ENCODE measurements at places on chromosomes 6 and 20. TPM values are rescaled to one million over a fixed set of nuclear protein-coding genes. Genes with fewer than 3 reads are reported as not detected.

DNA sequence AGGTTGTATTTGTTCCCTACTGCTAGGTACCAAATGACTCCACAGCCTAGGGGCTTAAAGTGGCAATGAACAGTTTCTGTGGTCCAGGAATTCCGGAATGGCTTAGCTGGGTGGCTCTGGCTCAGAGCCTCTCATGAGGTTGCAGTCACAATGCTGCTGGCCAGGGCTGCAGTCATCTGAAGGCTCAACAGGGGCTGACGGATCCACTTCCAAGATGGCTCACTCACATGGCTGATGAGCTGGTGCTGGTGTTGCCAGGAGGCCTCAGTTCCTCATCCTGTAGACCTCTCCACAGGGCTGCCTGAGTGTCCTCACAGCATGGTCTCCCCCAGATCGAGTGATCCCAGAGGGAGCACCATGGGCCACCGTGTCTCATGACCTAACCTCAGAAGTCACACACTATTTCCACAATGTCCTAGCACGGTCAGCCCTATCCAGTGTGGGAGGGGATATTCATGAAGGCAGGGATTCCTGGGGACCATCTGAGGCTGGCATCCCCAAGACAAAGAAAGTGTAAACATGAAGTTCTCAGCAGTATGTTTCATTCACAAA is 19.0 kb upstream of the BPI start:
- no peaks in the 10 kb centered on the region for H3K4me1 ChIP-seq
- no peaks in the 10 kb centered on the region for H3K27me3 ChIP-seq
- DNase-seq = peak; percentile 29
- no peak overlapping the region for H3K27ac ChIP-seq
- H3K4me3 ChIP-seq = no peak overlapping the region

DNA sequence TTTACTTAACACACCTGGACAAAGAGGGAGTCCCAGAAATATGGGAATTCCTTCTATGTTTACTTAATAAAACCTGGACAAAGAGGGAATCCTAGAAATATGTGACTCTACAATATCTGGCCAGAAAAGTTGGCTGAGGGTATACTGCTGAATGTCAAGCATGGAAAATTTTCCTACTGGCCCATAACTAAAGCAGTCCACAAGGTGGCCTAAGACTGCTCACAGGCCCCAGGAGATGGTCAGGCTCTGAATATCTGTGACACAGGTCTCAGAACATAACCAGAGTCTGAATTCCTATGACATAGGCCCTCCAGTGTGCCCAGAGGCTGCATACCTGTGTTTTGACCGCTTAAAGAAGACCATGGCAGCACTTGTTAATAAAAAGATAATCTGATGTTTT is 578.2 kb upstream of the NRSN1 start:
- peaks cover 23% of the 10 kb centered on the region for H3K4me1 ChIP-seq
- no peaks in the 10 kb centered on the region for H3K36me3 ChIP-seq
- peak overlapping the region; percentile 61 for H3K27ac ChIP-seq

- DNase-seq = no peak
- H3K27ac ChIP-seq = no peak overlapping the region
- no peaks in the 10 kb centered on the region for H3K36me3 ChIP-seq
- H3K4me3 ChIP-seq = no peak overlapping the region
- no peaks in the 10 kb centered on the region for H3K4me1 ChIP-seq
Measured at GRCh38 chr6:166293731-166294584, 14.2 kb downstream of the PRR18 start.

- no peak for DNase-seq
- H3K27me3 ChIP-seq = no peaks in the 10 kb centered on the region
- H3K27ac ChIP-seq = no peak overlapping the region
- H3K4me1 ChIP-seq = no peaks in the 10 kb centered on the region
- no peak overlapping the region for H3K4me3 ChIP-seq
Measured at GRCh38 chr6:55802259-55802658, 73.1 kb downstream of the BMP5 start.

DNA sequence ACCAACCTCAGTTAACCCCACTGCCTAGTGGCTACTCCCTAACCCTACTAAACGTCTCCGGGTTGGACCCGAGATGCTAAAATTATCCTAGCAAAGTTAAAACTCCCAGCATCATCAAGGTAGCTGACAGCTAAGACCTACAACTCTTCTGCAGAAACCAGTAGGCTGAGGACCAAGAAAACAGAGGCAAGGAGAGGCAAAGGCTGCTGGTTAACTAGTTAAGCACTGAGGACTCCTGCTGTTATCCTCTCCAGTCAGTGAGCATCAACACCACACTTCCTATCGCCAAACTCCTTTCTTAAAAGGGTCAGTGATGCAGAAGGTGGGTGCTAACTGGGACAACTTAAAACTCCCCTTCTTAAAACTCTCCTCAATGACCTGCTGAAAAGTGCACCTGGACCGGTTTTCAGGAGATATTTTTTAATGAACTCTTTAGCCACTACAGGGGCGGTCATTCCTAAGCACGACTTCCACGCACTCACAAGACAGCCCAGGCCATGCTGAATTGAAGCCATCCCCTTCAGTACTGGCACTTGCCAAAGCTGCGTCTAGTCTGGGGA is 1.7 kb downstream of the TRERF1 start:
- 0 out of 2 replicates have a peak, but pooled peaks cover 3% of the 10 kb centered on the region for H3K4me1 ChIP-seq
- H3K27ac ChIP-seq = no peak overlapping the region
- no peaks in the 10 kb centered on the region for H3K36me3 ChIP-seq
- no peaks in the 10 kb centered on the region for H3K27me3 ChIP-seq

GRCh38 chr6:148608199-148608951 is 138.5 kb upstream of the UST start:
- no peak overlapping the region for H3K4me3 ChIP-seq
- H3K4me1 ChIP-seq = no peaks in the 10 kb centered on the region
- no peaks in the 10 kb centered on the region for H3K27me3 ChIP-seq
- no peak for DNase-seq
- no peak overlapping the region for H3K27ac ChIP-seq

DNA sequence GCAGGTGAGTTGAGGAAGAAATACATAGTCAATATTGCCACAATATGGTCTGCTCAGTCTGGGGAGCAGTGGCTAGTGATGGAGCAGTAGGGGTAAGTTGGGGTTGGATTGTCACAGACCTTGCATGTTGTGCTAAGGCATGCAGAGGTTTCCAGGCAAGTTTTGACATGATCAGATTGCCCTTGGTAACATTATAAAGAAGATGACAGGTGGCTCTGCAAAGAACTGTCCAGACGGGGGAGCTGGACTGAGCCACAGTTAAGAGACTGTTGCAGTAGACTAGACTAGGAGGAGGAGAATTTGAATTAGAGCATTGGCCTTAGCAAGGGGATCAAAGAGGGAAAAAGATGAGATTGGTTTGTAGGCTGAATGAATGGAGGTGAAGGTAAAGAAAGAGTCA is 23.4 kb downstream of the ATRN start:
- no peaks in the 10 kb centered on the region for H3K36me3 ChIP-seq
- H3K27ac ChIP-seq = peak overlapping the region; percentile 0
- no peak for DNase-seq
- peaks cover 20% of the 10 kb centered on the region for H3K4me1 ChIP-seq

DNA sequence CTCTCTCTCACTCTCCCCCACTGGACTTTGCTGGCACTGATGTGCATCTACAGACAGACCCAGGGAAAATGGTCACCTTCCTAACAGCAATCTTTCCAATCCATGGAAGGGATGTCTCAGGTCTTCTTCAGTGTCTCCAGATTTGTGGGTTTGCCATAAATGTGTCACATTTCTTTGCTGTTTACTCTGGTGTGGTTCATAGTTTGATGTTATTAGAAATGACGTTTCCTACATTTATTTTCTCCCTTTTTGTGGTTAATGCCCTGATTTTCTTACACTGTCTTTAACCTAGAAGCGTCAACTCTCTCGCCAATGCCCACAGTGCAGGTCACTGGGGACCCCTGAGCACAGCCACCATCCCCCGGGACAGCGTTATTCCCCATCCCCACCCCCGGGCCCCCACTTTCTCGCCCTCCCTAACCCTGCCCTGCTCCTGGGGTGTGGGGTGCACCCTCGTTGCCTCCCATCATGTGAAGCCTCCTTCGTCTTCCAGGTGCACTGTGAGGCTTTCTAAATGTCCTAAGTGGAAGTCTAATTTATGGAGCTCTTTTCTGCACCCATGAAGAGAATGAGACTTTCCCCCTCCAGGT is 86.5 kb downstream of the YTHDF1 start:
- peaks cover 9% of the 10 kb centered on the region for H3K27me3 ChIP-seq
- H3K27ac ChIP-seq = no peak overlapping the region
- no peak overlapping the region for H3K4me3 ChIP-seq
- no peaks in the 10 kb centered on the region for H3K36me3 ChIP-seq

- peak overlapping the region; percentile 48 for H3K27ac ChIP-seq
- H3K4me1 ChIP-seq = peaks cover 12% of the 10 kb centered on the region
- DNase-seq = peak; percentile 60
- no peaks in the 10 kb centered on the region for H3K36me3 ChIP-seq
- H3K4me3 ChIP-seq = no peak overlapping the region
Measured at GRCh38 chr6:144195671-144196270, 45.5 kb downstream of the STX11 start.

GRCh38 chr20:48948612-48949011 is 27.1 kb downstream of the ARFGEF2 start:
- no peak for DNase-seq
- H3K4me1 ChIP-seq = peaks cover 12% of the 10 kb centered on the region
- H3K36me3 ChIP-seq = peaks cover 5% of the 10 kb centered on the region
- H3K27me3 ChIP-seq = no peaks in the 10 kb centered on the region
- no peak overlapping the region for H3K4me3 ChIP-seq
- no peak overlapping the region for H3K27ac ChIP-seq

DNA sequence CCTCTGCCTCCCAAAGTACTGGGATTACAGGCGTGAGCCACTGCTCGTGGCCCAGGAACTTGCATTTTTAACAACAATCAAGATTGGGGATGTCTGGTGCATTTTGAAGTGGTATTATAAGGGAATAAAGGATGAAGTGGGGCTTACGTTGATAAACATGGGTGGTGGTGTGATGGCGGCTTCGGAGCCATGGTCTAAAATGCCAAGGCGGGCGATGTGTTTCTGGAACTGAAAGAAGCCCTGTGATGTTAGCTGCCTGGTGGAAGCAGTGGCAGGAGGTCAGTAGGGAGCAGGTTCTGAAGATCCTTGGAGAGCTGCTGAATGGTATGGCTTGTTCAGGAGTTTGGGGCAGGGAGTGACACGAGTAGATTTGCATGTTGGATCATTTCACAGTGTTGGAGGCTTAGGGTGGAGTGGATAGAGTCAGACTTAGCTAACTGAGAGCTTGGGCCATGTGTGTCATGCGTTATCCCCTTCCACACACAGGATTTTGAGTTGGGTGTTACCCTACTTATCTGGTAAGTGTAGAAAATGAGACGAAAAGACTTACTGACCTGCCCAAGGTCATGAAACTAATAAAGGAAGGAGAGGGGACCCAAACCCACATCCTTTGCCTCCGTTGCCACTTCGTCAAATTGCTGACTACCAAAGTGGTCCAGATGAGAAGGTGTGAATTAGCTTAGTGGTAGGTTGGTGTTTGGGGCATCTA is 1.5 kb downstream of the NELFCD start:
- peak overlapping the region; percentile 51 for H3K27ac ChIP-seq
- H3K27me3 ChIP-seq = no peaks in the 10 kb centered on the region
- H3K36me3 ChIP-seq = peaks cover 3% of the 10 kb centered on the region
- no peak for DNase-seq
- peak overlapping the region; percentile 7 for H3K4me3 ChIP-seq
- H3K4me1 ChIP-seq = peaks cover 12% of the 10 kb centered on the region

GRCh38 chr6:134094441-134094840 is 42.0 kb upstream of the SLC2A12 start:
- H3K4me1 ChIP-seq = no peaks in the 10 kb centered on the region
- H3K4me3 ChIP-seq = no peak overlapping the region
- no peak for DNase-seq
- H3K36me3 ChIP-seq = no peaks in the 10 kb centered on the region
- H3K27ac ChIP-seq = no peak overlapping the region
- no peaks in the 10 kb centered on the region for H3K27me3 ChIP-seq

DNA sequence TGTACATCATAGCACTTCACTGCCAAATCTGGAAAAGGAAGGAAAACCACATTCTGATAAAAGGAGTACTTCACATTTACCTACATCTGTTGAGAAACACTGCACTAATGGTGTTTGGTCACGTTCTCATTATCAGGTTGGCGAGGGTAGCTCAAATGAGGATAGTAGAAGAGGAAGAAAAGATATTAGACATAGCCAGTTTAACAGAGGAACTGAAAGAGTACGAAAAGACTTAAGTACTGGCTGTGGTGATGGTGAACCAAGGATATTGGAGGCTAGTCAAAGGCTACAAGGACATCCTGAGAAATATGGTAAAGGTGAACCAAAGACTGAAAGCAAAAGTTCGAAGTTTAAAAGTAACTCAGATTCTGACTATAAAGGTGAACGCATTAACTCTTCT is 32.0 kb upstream of the GJA10 start:
- H3K27me3 ChIP-seq = no peaks in the 10 kb centered on the region
- H3K4me3 ChIP-seq = no peak overlapping the region
- H3K4me1 ChIP-seq = no peaks in the 10 kb centered on the region
- DNase-seq = no peak
- no peak overlapping the region for H3K27ac ChIP-seq
- H3K36me3 ChIP-seq = no peaks in the 10 kb centered on the region

DNA sequence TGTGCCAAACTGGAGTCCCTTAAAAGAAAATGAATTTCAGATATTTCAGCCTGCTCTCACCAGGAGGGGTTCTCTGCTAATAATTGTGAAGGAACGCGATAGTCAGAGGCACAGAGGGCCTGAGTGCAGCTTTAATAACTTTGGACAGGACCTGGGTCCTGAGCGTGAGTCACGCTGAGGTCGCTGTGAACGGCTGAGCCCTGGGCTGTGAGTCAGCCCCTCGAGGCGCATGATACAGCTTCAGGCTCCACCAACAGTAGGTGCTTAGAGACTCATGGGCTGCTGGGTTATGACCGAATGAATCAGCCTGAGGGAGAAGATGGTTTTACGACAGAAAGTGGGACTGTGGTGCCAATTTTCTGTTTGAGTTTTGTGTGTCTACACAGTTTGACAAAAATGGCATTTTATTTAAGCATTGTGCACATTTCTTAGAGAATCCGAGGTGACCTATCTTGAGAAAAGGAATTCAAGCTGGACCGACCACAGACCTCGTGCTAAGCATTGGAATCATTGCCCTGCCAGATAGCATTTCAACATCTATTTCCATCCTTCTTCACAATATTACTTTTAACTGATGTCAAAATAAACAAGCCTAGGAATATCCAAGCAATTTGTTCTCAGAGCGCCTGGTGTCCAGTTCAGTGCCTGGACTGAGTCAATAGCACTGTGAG is 183.0 kb downstream of the THBS2 start:
- peak; percentile 9 for DNase-seq
- H3K27me3 ChIP-seq = no peaks in the 10 kb centered on the region
- H3K4me1 ChIP-seq = no peaks in the 10 kb centered on the region
- H3K4me3 ChIP-seq = no peak overlapping the region

- H3K4me1 ChIP-seq = no peaks in the 10 kb centered on the region
- H3K36me3 ChIP-seq = no peaks in the 10 kb centered on the region
- no peaks in the 10 kb centered on the region for H3K27me3 ChIP-seq
- no peak overlapping the region for H3K27ac ChIP-seq
- H3K4me3 ChIP-seq = no peak overlapping the region
Measured at GRCh38 chr20:47999166-47999565, 213.9 kb upstream of the SULF2 start.

GRCh38 chr20:5045906-5046305 is 44.6 kb upstream of the SLC23A2 start:
- no peaks in the 10 kb centered on the region for H3K27me3 ChIP-seq
- no peak for DNase-seq
- H3K4me3 ChIP-seq = no peak overlapping the region
- H3K4me1 ChIP-seq = no peaks in the 10 kb centered on the region
- no peaks in the 10 kb centered on the region for H3K36me3 ChIP-seq

FANCE gene
- 12.4 TPM for total RNA-seq

POLH gene
- total RNA-seq = 12.3 TPM

OLIG3 gene
- total RNA-seq = not detected

CCN6 gene
- not detected for total RNA-seq

HUS1B gene
- 0.79 TPM for total RNA-seq

KIF25 gene
- total RNA-seq = not detected

ABHD16B gene
- total RNA-seq = 0.27 TPM

FAM83C gene
- not detected for total RNA-seq

TBP gene
- total RNA-seq = 20.8 TPM

FUT9 gene
- 0.12 TPM for total RNA-seq

CUL9 gene
- total RNA-seq = 16.8 TPM

LPIN3 gene
- total RNA-seq = 32.6 TPM

CAGE1 gene
- total RNA-seq = 0.26 TPM
